ENCODE measurements at places on chromosomes 1 and 21.

GRCh38 chr1:209732725-209733124, 23.1 kb upstream of the TRAF3IP3 start:
- no peak for DNase-seq

DNA sequence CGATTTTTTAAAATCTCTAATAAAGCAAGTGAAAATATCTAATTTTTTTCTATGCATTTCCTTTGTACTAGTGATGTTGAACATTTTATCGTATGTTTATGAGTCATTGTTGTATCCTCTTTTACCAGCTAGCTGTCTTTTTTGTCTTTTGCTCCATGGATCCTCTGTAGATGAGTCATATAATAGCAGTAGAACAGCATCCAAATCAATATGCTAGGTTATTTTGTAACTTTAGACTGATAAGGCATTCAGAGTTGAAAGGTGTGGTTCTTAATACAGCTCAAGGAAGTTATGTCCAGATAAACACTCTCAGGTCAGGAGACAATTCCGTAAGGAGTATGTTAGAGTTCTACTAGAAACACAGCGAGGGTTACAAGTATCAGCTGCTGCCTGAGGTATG, 31.9 kb downstream of the MAP10 start:
- DNase-seq: no peak

GRCh38 chr1:30744060-30744756, 13.4 kb downstream of the LAPTM5 start:
- peak; percentile 31 for DNase-seq

GRCh38 chr1:116001739-116002487, 25.6 kb downstream of the SLC22A15 start:
- DNase-seq: no peak

- DNase-seq: no peak
These were observed 5.8 kb downstream of the PCNX2 start for GRCh38 chr1:233289676-233290075.

All from CD8-positive, alpha-beta memory T cell (primary cell).